ENCODE measurements at places on chromosomes 6 and 20. TPM values are rescaled to one million over a fixed set of nuclear protein-coding genes. Genes with fewer than 3 reads are reported as not detected.

- DNase-seq = no peak
Measured at GRCh38 chr6:114739656-114740055, 396.8 kb upstream of the HS3ST5 start.

DNA sequence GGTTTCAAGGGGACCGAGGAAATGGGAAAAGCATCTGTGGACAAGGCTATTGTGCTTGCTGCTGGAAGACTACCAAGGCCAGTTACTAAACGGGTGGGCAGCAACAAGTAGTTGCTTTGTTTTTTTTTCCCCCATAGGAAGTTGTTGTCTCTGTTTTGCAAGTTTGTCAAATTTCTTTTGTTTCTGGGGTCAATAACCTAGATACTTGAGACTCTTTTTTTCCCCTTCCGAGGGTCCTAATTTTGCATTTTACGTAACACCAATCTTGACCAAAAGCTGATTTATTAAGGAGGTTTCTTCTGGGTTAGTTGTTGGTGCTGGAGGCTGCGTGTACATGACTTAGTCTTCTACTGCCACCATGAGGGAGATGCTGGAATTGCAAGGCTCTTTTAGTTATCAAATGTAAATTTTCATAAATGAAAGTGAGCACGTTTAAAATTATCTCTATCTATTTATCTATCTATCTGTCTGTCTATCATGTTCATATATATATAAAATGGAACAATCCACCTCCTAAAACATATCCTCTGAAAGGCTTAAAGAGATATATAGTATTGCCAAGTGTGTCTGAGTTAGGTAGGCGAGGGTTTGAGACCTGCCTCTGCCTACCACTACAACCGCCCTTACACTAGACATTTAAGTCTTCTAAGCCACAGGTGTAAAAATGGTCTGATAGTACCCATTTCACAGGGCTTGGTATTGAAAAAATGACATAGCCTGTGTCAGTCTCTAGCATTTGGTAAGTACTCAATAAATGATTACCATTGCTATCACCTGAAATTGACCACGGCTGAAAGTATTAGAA, 60.2 kb downstream of the GCLC start:
- DNase-seq = peak; percentile 58

DNA sequence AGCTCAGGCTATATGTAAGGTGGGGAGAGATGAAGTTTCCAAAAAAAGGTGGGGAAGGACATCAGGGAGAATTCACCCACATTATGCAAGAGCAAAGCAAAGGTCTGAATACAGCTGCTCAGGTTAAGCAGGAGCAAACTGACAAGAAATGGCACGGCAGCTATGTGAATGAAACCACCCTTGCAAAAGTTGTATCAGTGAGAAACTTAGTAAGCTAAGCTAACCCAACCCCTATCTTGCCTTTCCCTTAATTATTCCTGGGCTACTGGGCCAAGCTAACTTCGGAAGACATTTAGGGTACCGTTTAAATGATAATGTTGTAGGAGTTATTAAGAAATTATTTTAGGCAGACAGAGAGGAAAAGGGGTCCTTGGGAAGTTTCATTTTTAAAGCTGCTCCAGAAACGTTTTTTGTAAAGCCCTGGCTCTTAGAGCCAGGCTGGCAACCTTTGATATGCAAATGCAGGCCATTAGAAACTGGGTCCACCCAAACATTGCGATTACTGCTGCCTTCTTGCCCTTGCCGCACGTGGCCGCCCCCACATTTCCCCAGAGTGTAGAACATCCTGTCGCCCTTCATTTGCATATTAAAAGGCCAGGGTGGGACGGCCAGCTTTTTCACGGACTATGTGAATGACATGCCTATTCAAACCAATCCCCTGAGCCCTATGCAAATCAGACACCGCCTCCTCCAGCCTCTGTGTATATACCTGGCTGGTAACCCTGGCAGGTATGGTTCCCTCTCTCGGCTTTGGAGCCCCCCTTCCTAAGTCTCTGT, 60.5 kb upstream of the SAMD5 start:
- no peak for DNase-seq

DNA sequence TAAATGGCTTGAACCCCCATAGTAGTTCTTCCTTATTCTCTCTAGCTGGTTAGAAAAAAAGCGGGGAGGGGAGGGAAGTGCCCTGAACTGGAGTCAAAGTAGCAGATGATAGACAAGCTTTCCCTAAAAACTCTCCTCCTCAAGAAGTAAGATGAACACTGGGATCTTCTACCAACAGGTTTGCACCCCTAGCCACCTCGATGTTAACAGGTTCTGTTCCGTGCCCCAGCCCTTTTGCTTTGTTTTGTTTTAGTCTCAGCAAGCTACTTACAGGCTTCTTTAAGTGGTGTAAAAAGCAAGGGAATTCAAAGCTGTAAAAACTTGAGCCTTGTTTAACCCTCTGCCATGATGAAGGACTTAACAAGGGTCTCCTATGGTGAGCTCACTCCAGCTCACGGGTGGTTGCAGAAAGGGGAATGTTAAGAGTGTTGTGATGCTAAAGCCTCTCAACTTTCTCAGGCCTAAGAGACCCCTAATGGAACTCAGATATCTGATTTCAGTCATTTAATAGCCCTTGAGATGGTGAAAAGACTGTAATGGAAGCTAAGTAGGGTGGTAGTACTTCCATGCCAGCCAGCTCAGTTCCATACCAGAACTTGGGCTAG, 106.0 kb downstream of the FOXO3 start:
- DNase-seq = no peak

DNA sequence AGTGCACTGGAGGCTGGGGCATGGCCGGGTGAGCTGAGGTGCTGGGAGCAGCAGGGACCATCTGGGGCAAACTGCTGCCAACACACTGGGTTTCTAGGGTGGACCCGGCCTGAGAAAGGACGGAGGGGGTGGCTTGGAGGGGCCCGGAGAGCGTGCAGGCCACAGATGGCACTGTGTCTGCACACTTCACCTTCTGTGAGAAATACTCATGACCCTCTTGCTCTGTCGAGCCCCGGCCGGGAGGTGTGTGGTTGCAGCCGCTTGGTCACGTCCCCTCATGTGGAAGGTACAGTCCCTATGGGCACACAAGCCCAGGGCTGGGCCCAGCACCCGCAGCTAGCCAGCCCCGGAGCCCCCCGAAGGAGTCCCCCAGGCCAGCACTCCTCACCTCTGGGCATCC, 59.7 kb downstream of the RBM38 start:
- DNase-seq = no peak

- peak; percentile 21 for DNase-seq
Measured at GRCh38 chr6:154767003-154767723, 33.9 kb downstream of the SCAF8 start.

- peak; percentile 91 for DNase-seq
Measured at GRCh38 chr20:45344168-45344860, 3.9 kb downstream of the SDC4 start.

- no peak for DNase-seq
Measured at GRCh38 chr20:19308146-19308545, 95.7 kb downstream of the SLC24A3 start.

DNA sequence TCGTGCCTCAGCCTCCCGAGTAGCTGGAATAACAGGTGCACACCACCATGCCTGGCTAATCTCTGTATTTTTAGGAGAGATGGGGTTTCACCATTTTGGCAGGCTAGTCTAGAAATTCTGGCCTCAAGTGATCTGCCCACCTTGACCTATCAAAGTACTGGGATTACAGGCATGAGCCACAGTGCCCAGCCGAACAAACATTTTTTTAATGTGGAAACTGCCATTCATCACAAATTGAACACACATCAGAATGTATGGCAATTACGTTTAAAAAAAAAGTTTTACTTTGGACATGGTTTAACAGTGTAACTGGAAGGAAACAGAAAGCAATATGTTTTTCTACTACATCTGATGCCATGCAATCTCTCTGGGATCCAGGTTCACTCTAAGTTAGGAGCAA, 38.3 kb upstream of the LOC128125822 start:
- DNase-seq = no peak

DNA sequence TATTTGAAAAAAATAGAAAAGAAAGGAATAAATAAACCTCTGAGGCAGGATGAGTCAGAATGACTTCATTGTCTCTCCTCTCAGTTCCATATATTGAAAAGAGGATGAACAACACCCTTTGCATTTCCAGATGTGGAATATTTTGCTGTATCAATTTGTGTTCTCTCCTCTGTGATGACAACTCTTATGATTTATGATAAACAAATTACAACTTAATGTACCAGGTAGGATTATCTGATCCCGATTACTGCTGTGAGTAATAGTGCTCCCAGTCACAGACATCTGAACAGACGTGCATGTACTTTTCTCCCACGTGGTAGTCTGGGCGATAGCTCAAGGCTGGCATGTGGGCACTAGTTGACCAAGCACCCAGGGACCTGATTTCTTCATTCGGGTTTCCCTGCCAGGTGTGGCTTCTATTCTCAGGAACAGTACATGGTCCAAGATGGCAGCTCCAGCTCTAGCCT, 142.1 kb upstream of the SULF2 start:
- peak; percentile 77 for DNase-seq

GRCh38 chr6:1703923-1704322, 94.2 kb downstream of the FOXC1 start:
- no peak for DNase-seq

DNA sequence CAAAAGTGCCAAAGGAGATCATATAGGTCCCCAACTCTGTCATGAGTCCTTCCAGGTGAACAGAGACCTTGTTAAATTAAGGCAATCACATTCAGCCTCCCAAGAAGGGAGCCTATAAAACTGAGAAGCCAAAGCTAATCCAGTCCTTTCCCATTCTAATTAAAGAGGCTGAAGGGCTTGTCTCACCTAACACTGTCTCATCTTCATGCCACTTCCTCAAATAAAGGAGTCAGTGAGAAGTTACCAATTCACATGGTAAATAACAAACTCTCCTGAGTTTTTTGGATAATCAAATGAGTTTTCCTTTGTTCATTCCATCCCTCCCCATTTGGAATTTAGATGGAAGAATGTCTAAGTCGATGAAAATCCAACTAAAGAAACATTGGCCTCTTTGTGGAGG, 242.8 kb downstream of the UST start:
- no peak for DNase-seq

GRCh38 chr20:7540923-7541322, 399.3 kb downstream of the HAO1 start:
- no peak for DNase-seq

GRCh38 chr6:139474145-139475108, 100.0 kb upstream of the CITED2 start:
- peak; percentile 32 for DNase-seq

GRCh38 chr6:110357664-110358552, at the start of gene METTL24:
METTL24 (minus strand) TSS chr6:110358349; CDS start chr6:110358272, 77 bp downstream.
- no peak for DNase-seq

Gene MACROD2
- total RNA-seq = 0.24 TPM

Gene RPRD1B
- total RNA-seq = 22.3 TPM

Gene PRKN
- not detected for total RNA-seq

Data from RPMI7951 (cell line).